Erythroblast (primary cell): ENCODE measurements at places on chromosomes 7 and 10.

DNA sequence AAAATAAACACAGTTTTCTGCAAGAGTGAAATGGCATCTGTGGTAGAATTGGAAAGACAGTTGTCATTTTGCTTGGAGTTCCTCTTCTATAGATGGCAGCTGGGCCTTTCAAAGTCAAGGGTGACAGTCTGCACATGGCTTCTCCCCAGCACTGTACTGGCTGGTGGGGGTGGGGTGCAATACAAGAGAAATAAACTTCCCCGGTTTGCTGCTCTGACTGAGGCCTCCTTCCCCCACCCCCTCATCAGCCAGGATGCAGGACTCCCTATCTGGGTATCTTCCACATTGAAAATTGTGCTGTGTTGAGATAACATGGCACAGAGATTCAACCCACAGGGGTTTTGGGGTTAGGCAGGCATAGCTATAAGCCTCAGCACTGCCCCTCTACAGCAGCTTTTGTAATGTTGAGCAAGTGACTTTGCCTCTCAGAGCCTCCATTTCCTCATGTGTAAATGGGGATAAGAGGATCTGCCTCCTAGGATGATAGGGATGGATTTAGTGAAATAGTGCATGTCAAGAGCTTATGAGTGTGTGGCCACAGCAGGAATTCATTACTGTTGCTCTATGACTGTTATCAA is 85.8 kb upstream of the WDR11 start:
- no peak for DNase-seq

DNA sequence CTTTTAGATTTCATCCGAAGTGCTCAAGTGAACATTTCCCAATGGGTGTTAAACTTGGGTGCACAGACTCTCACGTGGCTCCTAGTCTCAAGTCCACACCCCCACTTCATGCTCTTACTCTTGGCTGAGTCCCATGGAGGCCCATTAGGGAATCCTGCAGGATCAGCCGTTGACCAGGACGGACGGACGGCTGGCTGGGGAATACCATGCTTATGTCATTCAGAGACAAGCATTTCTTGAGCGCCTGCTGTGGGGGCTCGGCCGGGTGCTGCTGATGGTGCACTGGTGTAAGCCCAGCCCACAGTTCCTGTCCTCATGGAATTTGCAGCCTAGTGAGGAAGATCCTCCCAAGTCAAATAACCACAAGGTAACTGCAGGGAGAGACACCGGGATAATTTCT is 44.7 kb downstream of the PITRM1 start:
- DNase-seq, result no peak

DNA sequence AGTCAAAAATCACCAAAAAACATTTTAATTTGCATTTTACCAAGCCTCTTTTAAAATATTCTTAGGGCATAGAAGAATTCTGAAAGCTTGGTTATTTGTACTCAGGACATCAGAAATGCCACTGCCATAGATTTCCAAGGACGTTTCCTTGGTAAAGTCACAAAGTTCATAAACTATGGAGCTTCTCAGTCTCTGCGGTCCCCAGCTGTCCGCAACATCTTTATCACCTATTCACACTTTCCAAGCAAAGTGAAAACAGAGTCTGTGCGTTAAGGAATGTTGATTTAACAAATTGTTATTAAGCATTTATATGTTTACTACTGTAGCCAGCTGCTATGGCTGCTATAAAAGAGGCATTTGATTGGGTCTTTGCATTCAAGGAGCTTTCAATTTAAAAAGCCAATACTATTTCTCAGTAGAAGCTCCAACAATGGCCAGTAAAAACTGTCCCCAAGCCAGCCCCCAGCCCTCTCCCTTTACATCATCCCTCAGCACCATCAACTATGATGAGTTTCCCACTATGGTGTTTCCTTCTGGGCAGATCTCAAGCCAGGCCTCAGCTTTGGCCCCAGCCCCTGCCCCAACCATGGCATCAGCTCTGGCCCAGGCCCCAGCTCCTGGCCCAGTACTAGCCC is 36.8 kb downstream of the CADPS2 start:
- no peak for DNase-seq

GRCh38 chr10:58590152-58590840 is 77.6 kb downstream of the BICC1 start:
- DNase-seq, result no peak

DNA sequence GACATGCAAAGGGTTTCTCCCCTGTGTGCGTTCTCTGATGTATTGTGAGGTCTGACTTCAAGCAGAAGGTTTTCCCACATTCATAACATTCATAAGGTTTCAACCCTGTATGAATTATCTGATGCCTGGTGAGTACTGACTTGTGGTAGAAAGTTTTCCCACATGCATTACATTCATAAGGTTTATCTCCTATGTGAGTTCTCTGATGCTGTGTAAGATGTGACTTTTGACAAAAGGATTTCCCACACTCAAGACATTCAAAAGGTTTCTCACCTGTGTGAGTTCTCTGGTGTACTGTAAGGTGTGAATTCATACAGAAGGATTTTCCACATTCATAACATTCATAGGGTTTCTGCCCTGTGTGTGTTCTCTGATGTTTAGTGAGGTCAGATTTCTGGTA is 45.1 kb downstream of the ZNF33B start:
- peak; percentile 3 for DNase-seq

DNA sequence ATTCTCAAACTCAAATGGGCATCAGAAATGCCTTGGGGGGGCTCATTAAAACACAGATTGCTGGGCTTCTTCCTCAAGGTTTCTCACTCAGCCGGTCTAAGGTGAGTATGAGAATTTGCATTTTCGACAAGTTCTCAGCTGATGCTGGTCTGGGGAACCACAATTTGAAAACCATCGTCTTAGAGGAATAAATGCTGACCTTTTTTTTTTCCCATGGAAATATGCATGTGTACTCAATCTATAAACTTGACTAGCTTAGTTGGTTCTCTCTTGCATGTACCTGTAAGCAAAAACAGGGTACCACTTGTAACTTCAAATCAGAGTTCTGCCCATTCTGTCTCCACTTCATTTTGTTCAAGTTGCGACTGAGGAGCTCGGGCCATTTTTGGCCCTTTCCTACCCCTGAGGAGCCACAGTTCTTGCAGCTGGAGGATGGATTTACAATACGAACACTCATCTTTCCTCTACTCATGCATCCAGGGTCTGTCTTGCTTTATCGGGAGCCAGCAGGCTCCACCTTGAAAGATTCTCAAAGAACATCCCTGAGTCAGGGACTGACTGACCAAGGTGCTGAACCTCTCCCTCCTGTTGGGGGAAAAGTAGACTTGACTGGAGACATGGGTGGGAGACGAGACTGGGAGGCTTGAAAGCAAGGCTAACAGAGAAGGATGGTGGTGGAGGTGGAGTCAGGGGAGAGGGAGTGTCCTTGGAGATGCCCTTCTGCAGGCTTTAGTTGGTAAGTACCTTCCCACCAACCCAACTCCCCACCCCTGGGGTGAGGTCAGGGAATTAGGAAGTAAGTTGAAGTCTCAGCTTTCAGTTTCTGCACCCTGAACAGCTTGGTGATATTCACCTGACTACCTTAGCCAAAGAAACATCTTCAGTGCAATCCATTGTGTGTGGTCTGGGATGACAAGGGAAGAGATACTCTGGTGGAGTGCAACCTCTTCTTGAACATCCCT is 3.7 kb upstream of the MAPK8 start:
- no peak for DNase-seq

DNA sequence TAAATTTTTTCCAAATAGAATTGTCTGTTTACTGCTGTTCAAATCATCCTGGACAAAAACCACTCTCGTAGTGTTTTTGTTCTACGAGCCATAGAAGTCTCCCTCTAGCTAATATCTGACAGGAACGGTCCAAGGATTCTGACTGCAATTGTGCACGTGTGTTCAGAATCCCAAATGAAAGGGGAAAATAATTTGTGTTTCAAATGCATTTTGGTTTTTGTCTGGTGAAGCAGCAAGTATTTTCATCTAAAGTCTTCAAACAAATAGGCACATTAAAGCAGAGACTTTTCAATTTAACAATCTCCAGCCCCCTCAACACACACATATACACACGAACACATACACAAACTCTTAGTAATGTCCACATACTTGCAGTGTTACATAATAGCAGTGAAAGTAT is 475 bp downstream of the NEUROD6 start:
- no peak for DNase-seq

DNA sequence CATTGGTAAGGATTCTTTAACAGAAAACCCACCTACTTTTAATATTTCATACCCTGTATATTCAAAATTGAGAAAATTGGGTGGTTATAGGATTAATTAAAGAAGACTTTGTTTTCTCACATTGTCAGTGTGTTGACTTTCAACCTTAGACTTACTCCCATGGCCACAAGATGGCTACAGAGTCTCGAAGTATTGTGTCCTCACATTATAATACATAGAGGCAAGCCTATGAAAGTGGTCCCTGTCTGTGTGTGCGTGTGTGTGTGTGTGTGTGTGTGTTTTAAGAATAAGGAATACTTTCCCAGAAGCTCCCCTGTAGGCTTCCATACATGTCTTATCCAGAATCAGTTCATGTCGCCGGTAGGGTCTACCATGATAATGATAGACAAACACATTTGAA is 180.0 kb downstream of the PHF14 start:
- DNase-seq, result no peak

- no peak for DNase-seq
These were observed 29.4 kb upstream of the RAPGEF5 start for GRCh38 chr7:22386206-22386858.

GRCh38 chr10:1199897-1200721 is 143.9 kb downstream of the WDR37 start:
- DNase-seq, result no peak

GRCh38 chr7:29231671-29232232 is 37.2 kb downstream of the CHN2 start:
- no peak for DNase-seq

- DNase-seq, result no peak
These were observed 435.2 kb upstream of the LRGUK start for GRCh38 chr7:133691727-133692610.

- DNase-seq, result no peak
These were observed 263.8 kb downstream of the PTEN start for GRCh38 chr10:88127269-88127668.

- peak; percentile 7 for DNase-seq
These were observed 51.4 kb upstream of the SCIN start for GRCh38 chr7:12518920-12519681.

DNA sequence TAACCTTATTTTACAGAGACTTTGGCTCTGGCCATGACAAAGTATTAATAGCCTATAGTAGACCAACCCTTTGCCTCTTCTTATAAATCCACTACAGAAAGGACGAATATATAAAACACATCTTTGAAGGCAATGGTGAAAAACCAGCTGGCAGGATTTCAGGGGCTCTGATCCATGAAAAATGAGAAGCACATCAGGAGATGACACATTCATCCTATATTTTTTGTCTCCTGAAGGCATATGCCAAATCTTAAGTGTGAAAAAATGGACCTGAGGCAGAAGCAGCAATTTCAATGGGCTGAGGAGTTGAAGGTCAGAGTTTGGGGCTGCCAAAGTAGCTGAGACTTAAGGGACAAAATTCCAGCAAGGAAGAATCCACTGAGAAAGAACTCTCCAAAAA is 14.4 kb downstream of the RNF216 start:
- no peak for DNase-seq

- DNase-seq, result no peak
These were observed 552.9 kb downstream of the ARL4A start for GRCh38 chr7:13240349-13240748.

- DNase-seq, result no peak
These were observed 79.2 kb downstream of the GLRX3 start for GRCh38 chr10:130215151-130215930.

- DNase-seq, result no peak
These were observed 14.0 kb downstream of the HABP2 start for GRCh38 chr10:113566888-113567287.

- no peak for DNase-seq
These were observed 271.2 kb downstream of the ZEB1 start for GRCh38 chr10:31590023-31590800.

DNA sequence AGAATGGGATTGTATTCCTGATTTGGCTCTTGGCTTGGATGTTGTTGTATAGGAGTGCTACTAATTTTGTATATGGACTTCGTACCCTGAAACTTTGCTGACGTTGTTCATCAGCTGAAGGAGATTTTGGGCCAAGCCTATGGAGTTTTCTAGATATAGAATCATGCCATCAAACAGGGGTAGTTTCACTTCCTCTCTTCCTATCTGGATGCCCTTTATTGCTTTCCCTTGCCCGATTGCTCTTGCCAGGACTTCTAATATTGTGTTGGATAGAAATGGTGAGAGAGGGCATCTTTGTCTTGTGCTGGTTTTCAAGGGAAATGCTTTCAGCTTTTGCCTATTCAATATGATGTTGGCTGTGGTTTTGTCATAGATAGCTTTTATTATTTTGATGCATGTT is 92.3 kb downstream of the CCDC7 start:
- DNase-seq, result no peak

GRCh38 chr7:3289996-3290395 is 11.1 kb upstream of the SDK1 start:
- DNase-seq, result no peak

- peak; percentile 39 for DNase-seq
These were observed 31.2 kb downstream of the SMNDC1 start for GRCh38 chr10:110273474-110273873.

- DNase-seq, result peak; percentile 2
These were observed 593.1 kb downstream of the SORCS1 start for GRCh38 chr10:106571192-106571946.

DNA sequence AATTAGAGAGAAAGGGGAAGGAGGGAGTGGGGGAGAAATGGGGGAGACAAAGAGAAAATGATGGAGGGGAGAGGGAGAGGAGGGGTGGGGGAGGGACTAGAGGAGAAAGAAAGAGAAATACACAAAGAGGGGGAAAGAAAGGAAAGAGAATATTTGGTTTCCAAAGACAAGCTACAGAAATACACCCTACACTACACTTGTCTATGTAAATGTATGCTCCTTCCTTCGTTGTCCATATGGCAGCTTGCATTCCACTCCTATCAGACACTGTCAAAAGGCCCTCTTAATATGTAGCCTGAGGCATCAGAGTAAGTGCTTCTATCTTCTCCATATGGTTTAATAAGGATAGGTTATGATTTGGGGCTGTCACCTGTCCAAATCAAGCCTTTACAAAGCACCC is 92.8 kb upstream of the FEZF1 start:
- no peak for DNase-seq

- no peak for DNase-seq
These were observed 143.0 kb downstream of the KIAA1217 start for GRCh38 chr10:24351961-24352360.

- no peak for DNase-seq
These were observed 468.0 kb downstream of the HTR7 start for GRCh38 chr10:90389876-90390275.

GRCh38 chr7:3695602-3696001 is 394.6 kb downstream of the SDK1 start:
- no peak for DNase-seq

DNA sequence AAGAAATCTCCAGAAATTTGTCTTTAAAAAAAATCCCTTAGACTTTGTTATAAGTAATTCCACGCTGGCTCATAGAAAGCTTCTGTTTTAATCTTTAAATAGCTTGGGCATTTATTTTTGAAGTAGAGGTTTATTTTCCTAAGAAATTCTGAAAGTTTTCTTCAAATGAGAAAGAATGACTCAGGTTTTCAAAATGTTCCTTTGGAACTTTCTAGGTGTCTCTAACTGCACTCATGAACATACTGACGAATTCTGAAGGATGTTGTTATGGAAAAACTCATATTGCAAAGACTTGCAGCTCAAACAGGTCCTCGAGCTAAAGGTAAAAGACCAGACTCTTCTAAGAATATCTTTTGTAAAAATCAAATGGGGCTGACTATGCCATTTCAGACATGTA is 10.7 kb downstream of the DGKI start:
- DNase-seq, result no peak

- DNase-seq, result no peak
These were observed 22.2 kb downstream of the ZNF467 start for GRCh38 chr7:149751043-149751775.
